ENCODE measurements at places on chromosomes 13 and 19.

DNA sequence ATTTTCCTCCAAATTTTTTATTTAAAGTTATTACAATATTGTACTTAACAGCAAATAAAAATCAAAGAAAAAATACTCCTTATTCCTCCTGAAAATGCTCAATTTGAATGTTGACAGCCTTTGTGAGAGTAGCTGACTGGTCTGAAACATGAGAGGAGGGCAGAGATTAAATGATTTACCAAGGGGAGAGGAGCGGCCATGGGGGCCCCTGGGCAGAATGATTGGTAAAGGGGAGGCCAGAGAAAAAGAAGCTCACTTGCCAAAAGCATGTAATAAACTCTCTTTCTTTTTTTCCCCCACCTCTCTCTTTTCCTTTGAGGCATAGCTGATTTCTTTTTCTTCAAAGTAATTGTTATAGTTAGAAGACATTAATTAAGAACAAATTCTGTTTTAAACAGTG lies 30.1 kb upstream of the FNDC3A start:
- DNase-seq, result no peak

DNA sequence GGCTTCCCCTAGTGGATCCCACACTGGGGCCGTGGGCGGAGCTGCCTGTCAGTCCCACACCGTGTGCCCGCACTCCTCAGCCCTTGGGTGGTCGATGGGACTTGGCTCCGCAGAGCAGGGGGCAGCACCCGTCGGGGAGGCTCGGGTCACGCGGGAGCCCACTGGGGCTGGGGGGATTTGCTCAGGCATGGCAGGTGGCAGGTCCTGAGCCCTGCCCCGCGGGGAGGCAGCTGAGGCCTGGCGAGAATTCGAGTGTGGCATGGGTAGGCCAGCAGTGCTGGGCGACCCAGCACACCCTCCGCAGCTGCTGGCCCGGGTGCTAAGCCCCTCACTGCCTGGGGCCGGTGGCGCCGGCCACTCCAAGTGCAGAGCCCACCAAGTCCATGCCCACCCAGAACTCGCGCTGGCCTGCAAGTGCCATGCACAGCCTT lies 481.7 kb upstream of the PRR20A start:
- no peak for DNase-seq

GRCh38 chr19:49150106-49150943 lies 4.9 kb downstream of the HRC start:
- DNase-seq, result peak; percentile 73

DNA sequence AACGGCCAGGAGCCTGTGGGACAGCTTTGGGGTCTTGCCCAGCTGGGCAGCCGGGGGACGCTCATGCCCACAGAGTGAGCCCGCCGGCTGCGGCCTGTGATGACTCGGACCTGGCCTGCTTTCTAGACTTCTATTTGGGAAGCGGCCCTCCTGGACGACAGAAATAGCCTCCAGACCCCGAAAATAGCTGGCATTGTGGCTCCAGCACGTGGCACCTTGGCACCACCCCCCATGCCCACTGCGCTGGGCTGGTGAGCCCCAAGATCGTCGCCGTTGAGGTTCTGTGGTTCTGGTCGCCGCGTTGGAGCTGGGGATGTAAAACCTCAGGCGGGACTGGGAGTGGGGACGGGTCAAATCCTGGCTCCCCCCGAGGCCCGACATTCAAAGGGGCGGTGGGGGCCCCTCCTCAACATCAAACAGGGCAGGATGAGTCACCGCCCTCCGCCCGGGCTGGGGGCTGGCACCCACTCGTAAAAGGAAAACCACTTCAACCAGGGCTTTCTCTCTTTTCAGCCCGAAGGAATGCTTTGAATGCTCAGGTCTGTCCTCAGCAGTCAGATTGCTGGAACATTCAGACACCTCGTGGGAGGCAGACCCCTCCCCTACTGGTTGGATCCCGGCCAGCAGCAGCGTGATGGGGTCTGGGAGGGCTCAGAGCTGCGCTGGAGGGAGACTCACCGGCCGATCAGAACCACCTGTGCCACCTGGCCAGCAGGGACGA lies 42.1 kb downstream of the GADD45B start:
- no peak for DNase-seq

- no peak for DNase-seq
Observed at GRCh38 chr13:84238381-84238780, 356.1 kb upstream of the SLITRK1 start.

DNA sequence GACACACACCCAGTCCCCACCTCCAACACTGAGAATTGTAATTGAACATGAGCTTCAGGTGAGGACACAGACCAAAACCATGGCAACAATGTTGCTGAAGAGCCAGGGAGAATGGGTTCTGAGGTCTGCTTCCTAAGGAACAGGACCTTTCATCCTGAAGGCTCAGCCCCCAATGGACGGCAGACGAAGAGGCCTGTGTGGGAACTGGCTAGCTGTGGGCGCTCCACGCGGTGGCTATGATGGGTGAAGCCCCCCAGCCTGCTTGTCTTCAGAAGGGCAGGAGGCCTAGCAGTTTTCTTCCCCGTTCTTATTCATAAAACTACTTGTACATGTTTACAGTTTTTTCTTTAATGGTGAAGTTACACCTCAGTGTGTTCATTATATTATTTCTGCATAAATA lies 136.1 kb upstream of the SPACA7 start:
- no peak for DNase-seq
